ENCODE measurements at places on chromosomes 6 and 20. TPM values are rescaled to one million over a fixed set of nuclear protein-coding genes. Genes with fewer than 3 reads are reported as not detected.

DNA sequence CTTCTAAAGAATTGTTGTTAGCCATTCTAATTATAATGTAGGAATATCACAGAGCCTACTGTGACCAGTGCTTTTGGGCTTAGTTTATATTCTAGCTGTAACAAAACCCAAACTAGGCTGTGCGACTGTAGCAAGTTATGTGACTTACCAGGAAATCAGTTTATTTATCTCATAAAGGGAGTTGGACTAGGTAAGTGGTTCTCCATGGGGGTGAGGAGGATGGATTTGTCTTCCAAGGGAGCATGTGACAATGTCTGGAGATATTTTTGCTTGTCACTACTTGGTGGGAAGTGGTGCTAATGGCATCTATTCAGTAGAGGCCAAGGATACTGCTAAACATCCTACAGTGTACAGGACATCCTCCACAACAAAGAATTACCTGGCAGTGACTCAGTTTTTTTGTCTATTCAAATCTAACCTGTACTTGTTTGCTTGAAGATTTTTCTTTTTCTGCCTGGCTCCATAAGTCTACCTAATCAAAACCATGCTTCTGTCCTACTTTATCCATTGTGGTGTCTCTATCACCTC, 32.5 kb downstream of the ZFAND3 start:
- H3K4me3 ChIP-seq: no peak overlapping the region
- no peaks in the 10 kb centered on the region for H3K27me3 ChIP-seq
- 0 out of 2 replicates have a peak, but pooled peaks cover 3% of the 10 kb centered on the region for H3K36me3 ChIP-seq
- no peak overlapping the region for H3K27ac ChIP-seq
- peaks cover 10% of the 10 kb centered on the region for H3K4me1 ChIP-seq
- DNase-seq: no peak

- peak overlapping the region; percentile 71 for H3K4me3 ChIP-seq
- DNase-seq: peak; percentile 24
- H3K27me3 ChIP-seq: no peaks in the 10 kb centered on the region
- no peak overlapping the region for H3K27ac ChIP-seq
- H3K4me1 ChIP-seq: peaks cover 60% of the 10 kb centered on the region
Measured at GRCh38 chr20:48826883-48827771, 672 bp downstream of the PREX1 start.

- peaks cover 22% of the 10 kb centered on the region for H3K4me1 ChIP-seq
- peak; percentile 10 for DNase-seq
- H3K27me3 ChIP-seq: no peaks in the 10 kb centered on the region
- H3K27ac ChIP-seq: peak overlapping the region; percentile 97
- peak overlapping the region; percentile 7 for H3K4me3 ChIP-seq
- H3K36me3 ChIP-seq: no peaks in the 10 kb centered on the region
Measured at GRCh38 chr6:54846857-54847674, 495 bp downstream of the FAM83B start.

DNA sequence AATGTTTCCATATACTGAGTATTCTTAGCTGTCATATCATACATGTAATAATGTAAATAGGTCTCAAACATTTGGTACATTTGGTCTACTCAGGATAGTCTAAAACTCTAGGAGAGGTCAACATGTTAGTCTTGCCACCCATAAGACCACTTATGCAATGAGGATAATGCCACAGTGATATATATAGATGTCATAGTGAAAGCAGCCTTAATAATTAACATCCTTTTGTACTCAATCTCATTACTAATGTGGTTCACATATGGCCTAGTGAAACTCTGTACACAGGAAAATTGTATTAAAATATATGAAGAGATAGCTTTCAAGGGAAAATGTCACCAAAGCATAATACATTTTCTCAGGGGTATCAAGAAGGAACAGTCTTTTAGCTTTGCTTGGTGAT, 577.9 kb downstream of the TFAP2B start:
- no peaks in the 10 kb centered on the region for H3K27me3 ChIP-seq
- no peaks in the 10 kb centered on the region for H3K36me3 ChIP-seq
- H3K4me1 ChIP-seq: 0 out of 2 replicates have a peak, but pooled peaks cover 10% of the 10 kb centered on the region

DNA sequence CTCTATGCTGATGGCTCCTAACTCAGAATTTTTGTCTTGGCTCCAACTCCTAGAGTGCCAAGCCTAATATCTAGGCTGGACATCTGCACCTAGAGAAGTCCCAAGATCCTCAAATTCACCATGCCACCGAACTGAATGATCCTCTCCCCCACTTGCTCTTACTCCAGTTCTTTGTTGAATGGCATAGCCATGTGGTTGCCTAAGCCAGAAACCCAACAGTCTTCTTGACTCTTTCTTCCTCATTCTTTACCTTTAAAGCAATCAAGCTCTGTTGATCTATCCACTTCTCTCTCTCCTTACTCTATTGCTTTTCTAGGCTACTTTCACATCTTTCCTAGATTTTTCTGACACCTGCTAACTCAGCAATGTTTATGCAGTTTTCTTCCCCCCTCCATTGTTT, 126.5 kb upstream of the FOXO3 start:
- H3K27me3 ChIP-seq: no peaks in the 10 kb centered on the region
- no peaks in the 10 kb centered on the region for H3K4me1 ChIP-seq
- H3K27ac ChIP-seq: no peak overlapping the region
- no peaks in the 10 kb centered on the region for H3K36me3 ChIP-seq

DNA sequence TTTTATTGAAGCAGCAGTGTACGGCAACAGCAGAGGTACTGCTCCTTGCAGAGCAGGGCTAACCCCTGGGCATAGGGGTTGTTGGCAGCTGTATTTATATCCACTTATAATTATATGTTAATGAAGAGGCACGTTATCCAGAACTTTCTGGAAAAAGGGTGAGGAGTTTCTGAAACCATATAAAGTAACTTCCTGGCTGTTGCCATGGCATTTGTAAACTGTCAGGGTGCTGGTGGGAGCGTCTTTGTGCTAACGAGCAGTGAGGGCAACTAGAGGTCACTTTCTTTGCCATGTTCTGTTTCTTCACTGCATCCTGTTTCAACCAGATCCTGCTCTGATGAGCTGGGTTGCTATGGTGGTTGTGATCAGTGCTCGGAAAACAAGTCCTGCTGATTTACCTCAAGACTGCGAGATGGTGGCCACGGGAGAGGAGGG, 11.1 kb upstream of the ARFGEF2 start:
- H3K4me3 ChIP-seq: no peak overlapping the region
- DNase-seq: no peak
- H3K4me1 ChIP-seq: no peaks in the 10 kb centered on the region
- H3K27ac ChIP-seq: no peak overlapping the region
- H3K27me3 ChIP-seq: no peaks in the 10 kb centered on the region

DNA sequence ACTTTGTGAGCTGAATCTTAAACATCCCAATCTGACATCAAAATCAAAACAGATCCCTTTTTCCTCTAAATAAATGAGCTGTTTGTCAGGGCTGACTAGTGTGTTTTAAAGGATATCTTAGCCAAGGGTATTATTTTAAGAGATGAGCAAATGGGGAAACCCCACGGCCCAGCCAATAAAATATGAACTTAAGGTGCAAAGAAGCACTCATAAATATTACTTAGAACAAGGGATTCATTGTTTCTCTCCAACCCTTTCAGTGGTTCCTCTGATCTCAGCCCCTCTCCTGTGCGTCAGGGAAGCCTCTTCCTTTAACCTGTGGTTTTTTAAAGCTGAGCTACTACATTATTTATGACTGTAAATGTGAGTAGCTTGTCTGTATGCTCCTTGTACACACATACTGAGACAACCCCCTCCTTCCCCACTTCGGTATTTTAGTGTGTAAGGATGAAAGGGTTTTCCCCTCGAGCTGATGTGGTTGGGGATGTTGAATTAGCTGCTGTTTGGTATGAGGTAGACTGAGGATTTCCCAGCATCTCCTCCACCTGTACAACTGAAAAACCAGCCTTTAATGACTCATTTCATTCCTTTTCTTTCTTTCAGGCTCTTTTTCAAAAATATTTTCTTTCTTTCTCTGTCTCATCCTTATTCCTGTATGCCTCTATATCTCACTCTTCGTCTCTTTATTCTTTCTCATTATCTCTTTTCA, 6.5 kb downstream of the BMP5 start:
- DNase-seq: peak; percentile 98
- H3K27me3 ChIP-seq: no peaks in the 10 kb centered on the region
- peak overlapping the region; percentile 97 for H3K27ac ChIP-seq
- H3K36me3 ChIP-seq: no peaks in the 10 kb centered on the region
- peak overlapping the region; percentile 30 for H3K4me3 ChIP-seq
- H3K4me1 ChIP-seq: peaks cover 60% of the 10 kb centered on the region

- H3K27ac ChIP-seq: no peak overlapping the region
- no peaks in the 10 kb centered on the region for H3K27me3 ChIP-seq
- no peaks in the 10 kb centered on the region for H3K4me1 ChIP-seq
Measured at GRCh38 chr20:36199345-36200257, 36.7 kb upstream of the AAR2 start.

DNA sequence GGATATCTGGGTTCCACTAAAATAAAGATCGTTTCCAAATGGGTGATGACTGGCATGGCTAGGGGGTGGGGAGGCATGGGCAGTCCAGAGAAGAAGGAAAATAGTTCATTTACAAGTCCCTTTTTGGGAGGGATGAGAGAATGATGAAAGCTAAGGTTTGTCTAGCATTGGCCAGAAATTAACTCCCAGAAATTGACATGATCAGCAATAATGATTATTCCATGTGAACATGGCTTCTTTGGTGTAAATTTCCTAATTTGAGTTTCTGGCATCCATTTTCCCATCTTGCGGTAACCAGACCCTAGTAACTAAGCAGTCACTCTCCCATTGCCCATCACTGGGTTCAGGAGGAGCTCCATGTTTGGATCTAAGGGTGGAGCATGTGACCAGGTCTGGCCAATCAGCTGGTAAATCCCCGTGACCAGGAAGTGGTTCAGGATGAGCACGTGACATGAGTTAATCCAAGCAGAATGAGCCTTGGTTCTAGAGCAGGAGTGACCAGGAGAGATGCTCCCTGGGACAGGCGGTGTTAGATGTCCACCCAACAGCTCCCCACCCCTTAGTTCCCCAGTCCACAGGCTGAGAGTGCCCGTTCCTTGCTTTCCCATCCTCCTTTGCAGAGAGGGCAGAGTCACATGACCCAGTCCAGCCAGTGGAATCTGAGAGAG, 512.7 kb downstream of the PREX1 start:
- no peak overlapping the region for H3K4me3 ChIP-seq
- no peaks in the 10 kb centered on the region for H3K4me1 ChIP-seq
- no peak for DNase-seq
- no peaks in the 10 kb centered on the region for H3K36me3 ChIP-seq
- no peak overlapping the region for H3K27ac ChIP-seq
- H3K27me3 ChIP-seq: peaks cover 82% of the 10 kb centered on the region

DNA sequence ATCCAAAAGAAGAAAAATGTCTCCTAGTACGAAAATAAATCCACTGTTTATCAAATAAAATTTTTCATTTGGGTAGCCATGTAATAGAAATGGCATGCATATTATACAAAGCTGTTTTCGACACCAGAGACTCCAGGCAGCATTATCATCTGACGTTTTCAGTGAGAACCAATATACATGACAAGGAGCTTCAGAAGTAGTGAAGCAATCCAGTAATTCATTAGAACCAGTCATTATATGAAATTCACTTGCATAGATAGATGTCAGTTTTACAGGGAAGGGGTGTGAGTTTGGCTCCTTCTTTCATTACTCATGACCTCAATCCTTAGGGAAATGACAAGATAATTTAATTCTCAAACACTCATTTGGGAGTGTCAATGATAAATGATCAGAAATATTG, 14.7 kb downstream of the HTR1B start:
- no peaks in the 10 kb centered on the region for H3K27me3 ChIP-seq
- H3K36me3 ChIP-seq: no peaks in the 10 kb centered on the region
- no peak for DNase-seq
- H3K4me1 ChIP-seq: no peaks in the 10 kb centered on the region
- H3K27ac ChIP-seq: no peak overlapping the region
- no peak overlapping the region for H3K4me3 ChIP-seq

- no peaks in the 10 kb centered on the region for H3K27me3 ChIP-seq
- H3K4me3 ChIP-seq: no peak overlapping the region
- DNase-seq: peak; percentile 41
- H3K27ac ChIP-seq: no peak overlapping the region
- peaks cover 79% of the 10 kb centered on the region for H3K36me3 ChIP-seq
- 0 out of 2 replicates have a peak, but pooled peaks cover 4% of the 10 kb centered on the region for H3K4me1 ChIP-seq
Measured at GRCh38 chr6:47254906-47255305, 54.8 kb downstream of the TNFRSF21 start.

GRCh38 chr6:150640556-150641209, 41.0 kb downstream of the PLEKHG1 start:
- H3K27me3 ChIP-seq: no peaks in the 10 kb centered on the region
- 0 out of 2 replicates have a peak, but pooled peaks cover 5% of the 10 kb centered on the region for H3K4me1 ChIP-seq
- H3K36me3 ChIP-seq: no peaks in the 10 kb centered on the region
- no peak overlapping the region for H3K4me3 ChIP-seq

DNA sequence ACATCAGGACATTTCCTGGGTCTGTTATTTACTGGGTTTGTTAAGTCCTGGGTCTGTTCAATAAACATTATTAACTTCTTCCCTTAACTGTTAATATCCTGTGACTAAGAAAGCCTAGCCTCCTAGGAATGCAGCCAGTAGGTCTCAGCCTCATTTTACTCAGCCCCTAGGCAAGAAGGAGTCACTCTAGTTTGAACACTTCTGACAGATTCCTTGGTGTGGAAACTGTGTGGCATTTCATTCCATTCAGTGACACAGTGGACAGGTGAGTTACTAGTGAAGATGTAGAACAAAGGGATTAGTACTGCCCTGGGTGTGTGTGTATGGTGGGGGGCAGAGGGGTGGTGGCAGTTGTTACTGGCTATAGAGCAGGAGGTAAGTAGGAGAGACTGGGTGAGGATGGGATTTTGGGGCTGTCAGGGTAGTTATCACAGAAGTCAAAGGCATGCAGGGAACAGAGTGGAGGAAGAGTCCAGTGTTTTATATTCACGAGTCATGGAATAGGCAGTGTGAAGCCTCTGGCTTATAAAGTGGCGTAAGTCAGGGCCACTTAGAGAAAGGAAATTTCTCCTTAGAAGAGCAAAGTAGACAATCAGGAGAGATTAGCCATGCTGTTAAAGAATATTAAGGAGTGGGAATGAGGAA, 28.4 kb downstream of the RNF182 start:
- peak overlapping the region; percentile 21 for H3K4me3 ChIP-seq
- peak; percentile 97 for DNase-seq
- H3K27ac ChIP-seq: peak overlapping the region; percentile 77
- H3K4me1 ChIP-seq: peaks cover 34% of the 10 kb centered on the region

The SLC25A27 gene
- 3.8 TPM for total RNA-seq

The CLDN20 gene
- total RNA-seq: not detected

The COQ3 gene
- 6.7 TPM for total RNA-seq

The CYP24A1 gene
- 0.81 TPM for total RNA-seq

The TTK gene
- 39.0 TPM for total RNA-seq

Measured in PC-3 (cell line).